CD8-positive, alpha-beta T cell (primary cell): ENCODE measurements at places on chromosomes 16 and 17. TPM values are rescaled to one million over a fixed set of nuclear protein-coding genes. Genes with fewer than 3 reads are reported as not detected.

DNA sequence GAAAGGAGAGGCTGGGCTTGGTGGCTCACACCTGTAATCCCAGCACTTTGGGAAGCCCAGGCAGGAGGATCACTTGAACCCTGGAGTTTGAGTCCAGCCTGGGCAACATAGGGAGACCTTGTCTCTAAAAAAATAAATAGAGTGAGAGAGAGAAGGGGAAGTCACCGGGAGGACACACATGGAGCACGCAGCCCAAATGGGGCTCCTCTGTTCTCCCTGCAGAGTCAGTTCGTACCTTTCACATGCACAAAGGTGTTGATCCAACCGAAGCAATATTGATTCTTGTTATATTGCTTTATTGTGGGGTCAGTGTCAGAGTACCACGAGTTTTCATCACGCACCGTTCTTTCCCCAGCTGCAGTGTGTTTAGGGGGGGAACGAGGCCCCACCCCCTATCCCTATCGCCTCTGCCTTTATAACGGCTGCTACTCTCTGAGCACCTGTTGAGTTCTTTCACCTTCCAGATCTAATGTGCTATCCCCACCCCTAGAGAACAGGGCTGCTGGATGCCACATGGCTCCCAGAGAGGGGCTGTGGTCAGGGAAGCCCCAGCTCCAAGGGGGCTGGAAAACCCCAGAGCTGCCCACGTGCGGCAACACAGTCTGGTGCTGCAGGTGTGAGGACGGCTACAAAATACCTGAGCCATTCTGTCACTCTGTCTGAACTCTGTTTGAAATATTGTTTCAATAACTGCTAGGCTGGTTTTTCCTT lies 1.0 kb upstream of the TMEM235 start:
- DNase-seq = no peak

- DNase-seq = no peak
Measured at GRCh38 chr16:88373927-88374492, 8.7 kb upstream of the ZNF469 start.

Gene PROCA1
- total RNA-seq = 2.8 TPM

Gene HIC1
- total RNA-seq = 12.1 TPM
